ENCODE measurements at places on chromosomes 12 and 14.

DNA sequence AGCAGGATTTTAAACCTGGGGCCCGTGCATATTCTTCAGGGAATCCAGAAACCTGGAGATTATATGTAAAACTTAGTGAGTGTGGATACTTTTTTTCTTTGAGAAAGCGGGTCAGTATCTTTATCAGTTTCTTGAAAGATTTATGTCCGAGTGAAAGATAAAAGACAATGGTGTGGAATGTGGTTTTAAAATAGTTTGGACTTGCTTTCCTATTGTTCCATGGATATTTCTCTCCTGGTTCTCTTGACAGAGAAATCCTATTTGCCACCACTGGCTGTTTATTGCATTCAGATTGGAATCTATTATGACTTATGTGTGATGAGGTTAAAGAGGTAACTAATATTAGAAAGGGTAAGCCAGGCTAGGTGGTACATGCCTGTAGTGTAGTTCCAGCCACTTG lies 27.4 kb downstream of the KTN1 start:
- H3K36me3 ChIP-seq = peaks cover 5% of the 10 kb centered on the region
- no peaks in the 10 kb centered on the region for H3K27me3 ChIP-seq
- peaks cover 11% of the 10 kb centered on the region for H3K4me1 ChIP-seq

DNA sequence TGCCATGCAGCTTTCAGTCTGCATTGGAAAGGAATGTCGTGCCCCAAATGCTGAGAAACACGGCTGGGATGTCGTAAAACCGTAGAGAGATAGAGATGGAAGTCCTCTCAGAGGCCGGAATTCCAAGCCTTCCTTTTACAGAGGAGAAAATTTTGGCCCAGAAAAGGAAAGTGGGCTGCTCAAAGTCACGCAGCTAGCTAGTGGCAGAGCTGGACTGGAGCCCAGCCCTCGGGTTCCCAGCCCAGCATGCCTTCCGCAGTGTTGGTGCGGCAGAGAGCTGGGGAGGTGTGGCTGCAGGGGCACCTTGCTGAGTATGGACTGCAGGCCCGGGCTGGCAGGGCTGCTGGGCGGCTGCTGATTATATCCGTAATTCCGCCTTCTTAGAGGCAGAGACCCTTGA lies 50.3 kb downstream of the KCNA1 start:
- H3K27ac ChIP-seq = no peak overlapping the region
- H3K4me1 ChIP-seq = no peaks in the 10 kb centered on the region
- no peaks in the 10 kb centered on the region for H3K36me3 ChIP-seq
- DNase-seq = no peak
- H3K4me3 ChIP-seq = no peak overlapping the region

- no peak overlapping the region for H3K4me3 ChIP-seq
- no peak overlapping the region for H3K27ac ChIP-seq
- no peaks in the 10 kb centered on the region for H3K36me3 ChIP-seq
- H3K27me3 ChIP-seq = no peaks in the 10 kb centered on the region
Measured at GRCh38 chr14:80634106-80634758, 307.3 kb downstream of the CEP128 start.

- peaks cover 4% of the 10 kb centered on the region for H3K4me1 ChIP-seq
- no peak overlapping the region for H3K27ac ChIP-seq
- H3K36me3 ChIP-seq = peaks cover 4% of the 10 kb centered on the region
Measured at GRCh38 chr14:71363946-71364925, 457.0 kb downstream of the PCNX1 start.

DNA sequence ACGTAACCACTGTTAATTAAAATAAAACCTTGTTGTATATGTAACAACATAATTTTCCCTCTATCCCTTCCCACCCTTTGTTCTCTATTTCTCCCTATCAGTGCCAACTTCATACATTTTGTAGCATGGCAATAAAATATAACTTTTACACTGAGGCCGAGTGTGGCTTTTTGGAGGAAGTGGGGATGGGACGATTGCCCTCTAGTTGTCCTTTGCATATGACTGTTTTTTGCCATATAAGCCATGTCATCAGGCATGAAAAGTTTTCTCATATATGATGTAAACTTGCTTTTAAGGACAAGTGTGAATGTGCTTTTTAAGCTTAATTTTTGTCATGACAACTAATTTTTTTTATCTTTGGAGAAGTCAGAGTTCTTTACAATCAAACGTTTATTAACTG lies 6.2 kb upstream of the CCT2 start:
- no peaks in the 10 kb centered on the region for H3K27me3 ChIP-seq
- no peak overlapping the region for H3K4me3 ChIP-seq
- H3K36me3 ChIP-seq = peaks cover 17% of the 10 kb centered on the region
- no peak overlapping the region for H3K27ac ChIP-seq

DNA sequence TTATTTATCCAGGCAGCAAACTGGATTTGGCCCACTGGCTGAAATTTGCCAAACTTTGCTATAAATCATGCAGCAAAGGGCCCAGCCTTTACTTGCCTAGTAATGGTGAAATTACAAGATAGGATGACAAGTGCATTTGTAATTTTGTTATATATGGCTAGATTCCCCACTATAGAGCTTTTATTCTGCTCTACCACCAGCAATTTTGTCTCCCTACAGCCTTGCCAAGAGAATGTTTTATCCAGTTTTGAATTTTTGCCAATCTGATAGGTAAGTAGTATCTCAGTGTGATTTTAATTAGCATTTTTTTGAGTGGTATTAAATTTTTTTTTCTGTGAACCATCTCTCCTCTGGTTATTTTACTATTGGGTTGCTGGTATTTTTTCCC lies 161.6 kb downstream of the SLC41A2 start:
- H3K27ac ChIP-seq = no peak overlapping the region
- no peaks in the 10 kb centered on the region for H3K27me3 ChIP-seq
- no peak overlapping the region for H3K4me3 ChIP-seq
- no peak for DNase-seq
- H3K36me3 ChIP-seq = no peaks in the 10 kb centered on the region

- no peak for DNase-seq
- H3K4me1 ChIP-seq = no peaks in the 10 kb centered on the region
- H3K27ac ChIP-seq = no peak overlapping the region
Measured at GRCh38 chr14:47619392-47619791, 56.0 kb downstream of the MDGA2 start.

- no peaks in the 10 kb centered on the region for H3K36me3 ChIP-seq
- no peak for DNase-seq
- no peak overlapping the region for H3K27ac ChIP-seq
- no peak overlapping the region for H3K4me3 ChIP-seq
- H3K27me3 ChIP-seq = no peaks in the 10 kb centered on the region
Measured at GRCh38 chr12:24079083-24079482, 129.6 kb upstream of the SOX5 start.

GRCh38 chr14:23113431-23114119 lies 5.5 kb downstream of the CEBPE start:
- no peak overlapping the region for H3K4me3 ChIP-seq
- no peaks in the 10 kb centered on the region for H3K27me3 ChIP-seq
- H3K36me3 ChIP-seq = peaks cover 3% of the 10 kb centered on the region
